ENCODE measurements at places on chromosomes 13 and 19.

DNA sequence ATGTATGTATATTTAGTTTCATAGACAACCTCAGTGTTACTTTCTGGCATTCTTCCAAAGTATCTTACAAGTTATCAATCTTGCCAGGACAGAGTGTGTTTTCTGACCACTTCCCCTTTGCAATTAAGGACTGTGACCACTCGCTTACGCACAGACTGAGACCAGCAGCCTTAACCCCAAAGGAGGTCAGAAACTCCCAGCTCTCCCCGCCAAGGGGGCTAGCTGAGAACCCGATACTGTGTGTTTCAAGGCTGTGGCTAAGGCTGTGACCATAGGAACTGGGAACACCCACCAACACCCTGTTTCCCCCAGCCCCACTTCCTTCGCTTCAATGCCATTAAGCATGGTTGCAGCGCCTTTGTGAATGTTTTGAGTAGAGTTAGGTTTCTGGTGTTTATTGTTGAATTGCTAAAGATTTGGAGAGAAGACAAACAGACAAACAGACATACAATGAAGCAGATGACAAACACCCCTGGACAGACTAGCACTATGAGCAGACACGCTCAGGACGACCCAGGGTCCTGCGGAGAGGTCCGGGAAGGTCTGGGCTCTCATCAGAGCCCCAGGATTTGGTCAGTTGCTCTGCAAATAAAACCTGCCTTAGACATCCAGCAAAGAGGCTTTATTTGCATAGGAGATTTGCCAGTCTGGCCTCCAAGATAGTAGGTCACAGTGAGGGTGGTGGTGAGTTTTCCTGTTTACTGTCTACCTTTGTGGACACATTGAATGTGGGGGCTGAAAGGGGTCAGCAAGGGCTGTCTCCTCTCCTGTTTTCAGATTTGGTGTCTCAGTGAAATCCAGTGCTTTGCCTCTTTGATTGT lies 25.0 kb upstream of the TNFSF11 start:
- peak overlapping the region; percentile 27 for H3K27ac ChIP-seq
- peak overlapping the region; percentile 26 for H3K4me3 ChIP-seq
- no peaks in the 10 kb centered on the region for H3K27me3 ChIP-seq
- DNase-seq, result peak; percentile 22
- H3K36me3 ChIP-seq, result no peaks in the 10 kb centered on the region

DNA sequence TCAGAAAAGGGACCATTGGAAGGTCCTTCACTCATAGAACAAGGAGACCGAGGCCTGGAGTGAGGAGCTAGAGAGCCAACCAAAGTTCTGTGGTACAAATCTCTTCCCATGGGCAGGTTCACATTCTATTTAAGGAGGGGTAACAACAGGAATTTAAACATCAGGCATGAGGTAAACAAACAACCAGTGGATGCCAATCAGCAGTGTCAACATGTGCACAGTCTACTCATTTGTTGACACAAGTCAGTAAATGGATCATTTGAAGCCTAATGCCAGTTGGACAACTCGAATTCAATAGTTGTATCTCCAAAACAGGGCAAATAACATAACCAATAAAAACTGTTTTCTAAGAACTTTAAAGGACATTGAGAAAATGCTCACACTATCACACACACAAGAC lies 6.3 kb upstream of the DOCK9 start:
- no peak overlapping the region for H3K4me3 ChIP-seq
- H3K4me1 ChIP-seq, result no peaks in the 10 kb centered on the region
- DNase-seq, result no peak
- H3K36me3 ChIP-seq, result no peaks in the 10 kb centered on the region
- no peak overlapping the region for H3K27ac ChIP-seq
- no peaks in the 10 kb centered on the region for H3K27me3 ChIP-seq

DNA sequence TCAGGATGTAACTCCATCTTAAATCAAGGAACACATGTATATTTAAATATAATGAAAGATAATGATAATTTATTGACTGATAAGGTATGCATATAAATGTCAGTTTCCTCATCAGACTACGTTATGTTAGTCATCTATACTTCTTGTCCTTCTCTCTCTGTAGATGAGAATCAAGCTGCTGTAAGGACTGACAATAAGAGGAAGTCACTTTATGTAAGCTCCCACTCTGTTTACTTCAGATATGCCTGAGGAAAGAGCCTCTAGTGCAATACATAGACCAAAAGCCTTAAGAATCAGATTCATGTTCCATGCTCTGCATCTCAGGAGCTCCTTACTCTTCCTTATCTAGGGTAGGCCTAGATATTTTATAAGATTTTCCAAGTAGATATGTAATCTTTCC lies 9.6 kb upstream of the SLITRK6 start:
- no peak for DNase-seq
- H3K4me1 ChIP-seq, result no peaks in the 10 kb centered on the region
- H3K4me3 ChIP-seq, result no peak overlapping the region
- H3K36me3 ChIP-seq, result no peaks in the 10 kb centered on the region

GRCh38 chr13:111168107-111168506 lies 53.0 kb downstream of the ARHGEF7 start:
- H3K36me3 ChIP-seq, result peaks cover 56% of the 10 kb centered on the region
- H3K27me3 ChIP-seq, result no peaks in the 10 kb centered on the region
- DNase-seq, result no peak

GRCh38 chr13:80824229-80824628 lies 483.3 kb upstream of the SPRY2 start:
- DNase-seq, result no peak
- no peak overlapping the region for H3K4me3 ChIP-seq
- no peaks in the 10 kb centered on the region for H3K4me1 ChIP-seq

- no peaks in the 10 kb centered on the region for H3K4me1 ChIP-seq
- no peak for DNase-seq
- H3K27me3 ChIP-seq, result peaks cover 10% of the 10 kb centered on the region
- H3K4me3 ChIP-seq, result no peak overlapping the region
- no peak overlapping the region for H3K27ac ChIP-seq
These were observed 8.3 kb upstream of the SYCN start for GRCh38 chr19:39212375-39212742.

- H3K27ac ChIP-seq, result no peak overlapping the region
- H3K27me3 ChIP-seq, result no peaks in the 10 kb centered on the region
- DNase-seq, result no peak
These were observed 11.9 kb upstream of the GARIN5A start for GRCh38 chr19:50488389-50489194.

- H3K36me3 ChIP-seq, result no peaks in the 10 kb centered on the region
- no peaks in the 10 kb centered on the region for H3K4me1 ChIP-seq
- H3K27me3 ChIP-seq, result no peaks in the 10 kb centered on the region
- no peak overlapping the region for H3K27ac ChIP-seq
These were observed 220.3 kb downstream of the RAP2A start for GRCh38 chr13:97654236-97654635.

DNA sequence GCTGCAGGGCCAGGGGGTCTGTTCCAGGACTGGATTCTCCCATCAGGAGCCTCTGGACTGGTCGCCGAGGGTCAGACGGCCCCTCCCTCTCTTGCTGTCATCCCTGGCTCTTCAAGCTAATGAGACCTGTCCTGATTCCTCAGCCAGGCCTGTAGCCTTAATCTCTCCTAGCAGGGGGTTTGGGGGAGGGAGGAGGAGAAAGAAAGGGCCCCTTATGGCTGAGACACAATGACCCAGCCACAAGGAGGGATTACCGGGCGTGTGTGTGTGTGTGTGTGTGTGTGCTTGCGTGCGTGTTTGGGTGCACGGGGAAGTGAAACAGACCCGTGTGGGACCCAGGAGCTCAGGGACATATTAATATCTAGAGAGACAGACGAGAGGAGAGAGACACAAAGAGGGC lies 1.9 kb upstream of the CRX start:
- peaks cover 5% of the 10 kb centered on the region for H3K4me1 ChIP-seq
- peaks cover 43% of the 10 kb centered on the region for H3K27me3 ChIP-seq
- H3K27ac ChIP-seq, result no peak overlapping the region

GRCh38 chr13:109275852-109276251 lies 510.5 kb downstream of the IRS2 start:
- no peak for DNase-seq
- no peaks in the 10 kb centered on the region for H3K4me1 ChIP-seq
- H3K27ac ChIP-seq, result no peak overlapping the region
- no peaks in the 10 kb centered on the region for H3K36me3 ChIP-seq
- no peak overlapping the region for H3K4me3 ChIP-seq
- no peaks in the 10 kb centered on the region for H3K27me3 ChIP-seq

- no peak overlapping the region for H3K27ac ChIP-seq
- H3K4me3 ChIP-seq, result no peak overlapping the region
- peaks cover 12% of the 10 kb centered on the region for H3K36me3 ChIP-seq
These were observed 50.5 kb downstream of the KATNAL1 start for GRCh38 chr13:30256713-30257467.

DNA sequence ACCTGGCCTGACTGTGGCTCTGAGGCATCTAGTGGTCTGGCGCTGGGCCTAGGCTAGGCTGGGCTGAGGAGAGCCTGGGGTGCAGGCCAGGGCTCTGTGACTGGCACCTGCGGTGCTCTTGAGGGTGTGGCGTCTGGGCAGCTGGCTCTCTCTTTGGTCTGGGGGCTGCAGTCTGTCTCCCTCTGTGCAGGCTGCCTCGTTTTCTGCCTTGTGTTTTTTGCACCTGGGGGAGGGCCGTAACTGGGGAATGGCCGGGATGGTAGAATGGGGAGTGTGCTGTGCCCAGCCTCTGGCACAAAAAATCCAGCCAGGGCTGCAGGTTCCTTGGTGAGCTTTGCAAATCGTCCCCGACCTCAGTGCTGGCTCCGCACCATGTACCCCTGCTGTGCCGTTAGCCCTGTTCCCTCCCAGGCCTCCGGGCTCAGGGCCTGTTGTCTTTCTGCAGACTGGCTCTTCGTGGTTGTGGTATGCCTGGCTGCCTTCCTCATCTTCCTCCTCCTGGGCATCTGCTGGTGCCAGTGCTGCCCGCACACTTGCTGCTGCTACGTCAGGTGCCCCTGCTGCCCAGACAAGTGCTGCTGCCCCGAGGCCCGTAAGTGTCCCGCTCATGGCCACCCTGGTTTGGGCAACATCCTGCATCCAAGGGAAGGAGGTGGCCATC lies 6.5 kb upstream of the USF2 start:
- peak overlapping the region; percentile 50 for H3K27ac ChIP-seq
- H3K4me3 ChIP-seq, result no peak overlapping the region
- peak; percentile 6 for DNase-seq
- no peaks in the 10 kb centered on the region for H3K27me3 ChIP-seq
- peaks cover 18% of the 10 kb centered on the region for H3K36me3 ChIP-seq
- H3K4me1 ChIP-seq, result peaks cover 34% of the 10 kb centered on the region

DNA sequence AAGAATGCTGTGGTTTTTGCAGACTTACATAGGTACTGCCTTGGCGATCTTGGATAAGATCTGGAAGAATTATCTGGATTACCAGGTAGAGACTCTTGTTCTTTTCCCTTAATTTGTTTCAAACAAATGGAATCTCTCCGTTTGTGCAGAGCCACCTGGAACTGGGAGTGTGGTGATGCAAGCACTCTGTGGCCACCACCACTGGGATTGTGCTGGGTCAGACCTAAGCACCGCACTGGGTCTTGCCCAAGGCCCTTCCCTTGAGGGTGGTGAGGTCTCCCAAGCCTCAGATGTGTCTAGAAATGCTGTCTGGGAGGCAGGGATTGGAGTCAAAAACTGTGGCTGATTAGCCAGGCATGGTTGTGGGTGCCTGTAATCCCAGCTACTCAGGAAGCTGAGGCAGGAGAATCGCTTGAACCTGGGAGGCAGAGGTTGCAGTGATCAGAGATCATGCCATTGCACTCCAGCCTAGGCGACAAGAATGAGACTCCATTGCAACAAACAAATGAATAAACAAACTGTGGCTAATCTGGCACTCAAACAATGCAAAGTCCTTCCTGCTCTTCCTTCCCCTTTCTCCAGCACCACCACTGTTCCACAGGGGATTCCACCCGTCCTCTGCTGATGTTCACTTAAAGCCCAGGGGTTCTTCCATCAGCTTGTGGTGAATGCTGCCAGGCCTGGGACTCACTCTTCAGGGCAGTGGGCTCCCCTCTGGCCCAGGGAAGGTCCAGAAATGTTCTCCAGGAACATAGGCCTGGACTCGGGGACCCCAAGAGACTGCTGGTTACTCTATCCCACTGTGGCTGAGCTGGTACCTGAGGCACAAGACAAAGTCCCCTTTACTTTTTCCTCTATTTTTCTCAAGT lies 10.8 kb upstream of the CEACAM1 start:
- H3K4me3 ChIP-seq, result no peak overlapping the region
- DNase-seq, result no peak
- H3K36me3 ChIP-seq, result no peaks in the 10 kb centered on the region
- no peak overlapping the region for H3K27ac ChIP-seq
- H3K4me1 ChIP-seq, result no peaks in the 10 kb centered on the region
- H3K27me3 ChIP-seq, result peaks cover 5% of the 10 kb centered on the region

DNA sequence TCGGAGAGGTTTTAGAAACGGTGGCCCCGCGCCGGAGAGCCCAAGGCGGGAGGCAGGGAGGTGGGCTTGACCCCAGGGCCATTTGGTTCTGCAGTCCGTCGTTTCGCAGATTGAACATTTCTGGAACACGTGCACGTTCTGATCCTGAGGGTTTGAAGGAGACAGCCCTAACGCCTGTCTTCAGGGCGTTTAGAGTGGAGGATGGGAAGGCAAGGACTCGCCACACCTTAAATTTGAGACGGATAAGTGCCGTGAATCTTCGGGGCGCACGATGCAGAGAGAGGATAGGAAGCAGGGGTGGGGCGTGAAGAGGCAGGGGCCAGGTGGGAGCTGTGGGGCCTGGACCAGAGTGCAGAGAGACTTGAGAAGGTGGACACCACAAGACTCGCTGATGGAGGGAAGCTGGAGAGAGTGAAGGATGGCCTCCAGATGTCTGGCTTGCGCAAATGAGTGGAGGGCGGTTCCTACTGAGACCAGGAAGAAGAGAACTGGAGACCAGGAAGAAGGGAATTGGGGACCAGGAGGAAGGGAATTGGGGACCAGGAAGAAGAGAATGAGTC lies 804 bp upstream of the MIER2 start:
- H3K27me3 ChIP-seq, result no peaks in the 10 kb centered on the region
- peak overlapping the region; percentile 81 for H3K4me3 ChIP-seq
- no peak for DNase-seq
- peak overlapping the region; percentile 37 for H3K27ac ChIP-seq

GRCh38 chr13:46656786-46657185 lies 103.8 kb downstream of the LRCH1 start:
- no peaks in the 10 kb centered on the region for H3K27me3 ChIP-seq
- DNase-seq, result no peak
- no peak overlapping the region for H3K4me3 ChIP-seq
- peaks cover 49% of the 10 kb centered on the region for H3K4me1 ChIP-seq

Measured in activated B cell treated with CpG ODN at 0.5 μM for 24 hours (primary cell).